ENCODE measurements at places on chromosomes 7 and 10. TPM values are rescaled to one million over a fixed set of nuclear protein-coding genes. Genes with fewer than 3 reads are reported as not detected.

Gene PRRT4
- under 0.01 TPM for total RNA-seq

Gene ARL5B
- 10.8 TPM for total RNA-seq

Gene TAS2R3
- 0.44 TPM for total RNA-seq

Gene PLAU
- total RNA-seq, result 81.5 TPM

Gene DNAH11
- under 0.01 TPM for total RNA-seq

Gene BAIAP2L1
- 1.7 TPM for total RNA-seq

Gene ZP3
- total RNA-seq, result 0.55 TPM

Gene PLXDC2
- 6.9 TPM for total RNA-seq

Gene CADPS2
- total RNA-seq, result 21.6 TPM

Gene LRIT1
- total RNA-seq, result not detected

Gene HTR5A
- not detected for total RNA-seq

Gene SPDYE6
- total RNA-seq, result not detected

Gene SORCS1
- total RNA-seq, result not detected

Gene ANKRD22
- not detected for total RNA-seq

Gene FZD1
- 18.7 TPM for total RNA-seq

Gene RASSF4
- 6.0 TPM for total RNA-seq

Gene ENO4
- 0.11 TPM for total RNA-seq
